G401 (cell line): ENCODE measurements at places on chromosomes 12 and 14. TPM values are rescaled to one million over a fixed set of nuclear protein-coding genes. Genes with fewer than 3 reads are reported as not detected.

Gene C12orf56
- total RNA-seq: not detected in 2 replicates

Gene COX8C
- total RNA-seq: not detected in 2 replicates

Gene CCDC196
- total RNA-seq: not detected in 2 replicates

Gene TAS2R43
- 0.71 TPM in 1 of 2 replicates, not detected in the other for total RNA-seq

Gene FRS2
- total RNA-seq: 14.2 and 20.6 TPM in 2 replicates

Gene FLRT2
- total RNA-seq: not detected in 2 replicates

Gene MED6
- 41.0 and 71.7 TPM in 2 replicates for total RNA-seq

Gene HPD
- total RNA-seq: 16.2 and 20.0 TPM in 2 replicates

Gene SDS
- 0.24 and 0.86 TPM in 2 replicates for total RNA-seq

Gene GLT8D2
- 9.5 and 19.2 TPM in 2 replicates for total RNA-seq

Gene MAP3K9
- total RNA-seq: 3.3 and 3.8 TPM in 2 replicates

Gene C12orf50
- total RNA-seq: not detected in 2 replicates

Gene SIX6
- not detected in 2 replicates for total RNA-seq

Gene EMP1
- total RNA-seq: 607 and 806 TPM in 2 replicates

Gene DCN
- total RNA-seq: not detected in 2 replicates

Gene DBX2
- not detected in 2 replicates for total RNA-seq

Gene KRT72
- total RNA-seq: not detected in 2 replicates

Gene CISTR
- total RNA-seq: not detected in 2 replicates

Gene FBXO21
- total RNA-seq: 43.5 and 58.9 TPM in 2 replicates

Gene KRT86
- not detected in 2 replicates for total RNA-seq

Gene C14orf180
- not detected in 2 replicates for total RNA-seq

Gene INHBC
- total RNA-seq: not detected in 2 replicates

Gene PKP2
- total RNA-seq: 6.5 and 10.2 TPM in 2 replicates

Gene LALBA
- not detected in 2 replicates for total RNA-seq

Gene SOX5
- total RNA-seq: not detected in 2 replicates

Gene FERMT2
- 310 and 400 TPM in 2 replicates for total RNA-seq

Gene SLC2A14
- not detected in 2 replicates for total RNA-seq

Gene KTN1
- total RNA-seq: 92.4 and 132 TPM in 2 replicates

Gene SLC35E3
- total RNA-seq: 1.5 and 2.0 TPM in 2 replicates

Gene KRT2
- total RNA-seq: not detected in 2 replicates

Gene SLC17A8
- 0.80 TPM in 1 of 2 replicates, not detected in the other for total RNA-seq

Gene RASSF9
- total RNA-seq: 0.31 TPM in 1 of 2 replicates, not detected in the other

Gene GLS2
- total RNA-seq: 0.12 and 1.2 TPM in 2 replicates

Gene APOF
- total RNA-seq: not detected in 2 replicates

Gene STON2
- 0.10 TPM in 1 of 2 replicates, not detected in the other for total RNA-seq

Gene MGAT4C
- total RNA-seq: 0.18 TPM in 1 of 2 replicates, not detected in the other

Gene CLEC4C
- not detected in 2 replicates for total RNA-seq

Gene ADCY4
- total RNA-seq: not detected in 2 replicates

Gene RGS6
- not detected in 2 replicates for total RNA-seq

Gene NKX2-1
- total RNA-seq: not detected in 2 replicates

Gene RASAL1
- total RNA-seq: 3.1 and 3.3 TPM in 2 replicates

Gene CLEC6A
- not detected in 2 replicates for total RNA-seq

Gene PRIMA1
- not detected in 2 replicates for total RNA-seq

Gene PLEK2
- total RNA-seq: 0.80 and 1.3 TPM in 2 replicates

Gene OR4E2
- not detected in 2 replicates for total RNA-seq

Gene PLEKHD1
- 0.31 TPM in 1 of 2 replicates, not detected in the other for total RNA-seq

Gene A2M
- not detected in 2 replicates for total RNA-seq

Gene TMEM19
- total RNA-seq: 21.0 and 34.6 TPM in 2 replicates

Gene MGP
- total RNA-seq: not detected in 2 replicates

Gene PPP1R1A
- total RNA-seq: not detected in 2 replicates

Gene RDH16
- total RNA-seq: not detected in 2 replicates

Gene KRT83
- total RNA-seq: 0.07 TPM in 1 of 2 replicates, not detected in the other

Gene MYL2
- not detected in 2 replicates for total RNA-seq

Gene PLD4
- not detected in 2 replicates for total RNA-seq

Gene ACOT6
- total RNA-seq: not detected in 2 replicates

Gene NDRG2
- total RNA-seq: 28.6 and 40.4 TPM in 2 replicates

Gene TRIM9
- total RNA-seq: 0.31 and 0.41 TPM in 2 replicates

Gene FOXN4
- 0.43 and 0.78 TPM in 2 replicates for total RNA-seq

Gene KCNK10
- total RNA-seq: not detected in 2 replicates
